ENCODE measurements at places on chromosomes 5 and 9.

GRCh38 chr9:133323991-133324703, 11.8 kb downstream of the SURF6 start:
- DNase-seq = no peak

DNA sequence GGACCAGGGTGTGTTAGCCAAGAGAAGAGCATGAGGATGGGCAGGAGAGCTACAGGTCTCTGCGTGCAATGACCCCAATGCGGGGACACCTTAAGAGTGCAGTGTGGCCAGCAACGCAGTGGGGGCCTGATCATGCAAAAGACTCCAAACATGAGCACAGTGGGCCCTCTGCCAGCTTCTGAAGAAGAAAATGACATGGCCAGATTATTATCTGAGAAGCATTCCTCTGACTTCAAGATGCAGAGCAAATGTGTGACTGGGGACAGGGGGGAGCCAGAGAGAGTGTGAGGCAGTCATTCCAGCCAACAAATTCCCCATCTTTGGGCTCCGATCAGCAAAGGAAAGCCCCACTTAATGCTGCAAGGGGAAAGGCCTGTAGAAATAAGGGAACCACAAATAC, 229.4 kb downstream of the CDK5RAP2 start:
- DNase-seq = no peak

DNA sequence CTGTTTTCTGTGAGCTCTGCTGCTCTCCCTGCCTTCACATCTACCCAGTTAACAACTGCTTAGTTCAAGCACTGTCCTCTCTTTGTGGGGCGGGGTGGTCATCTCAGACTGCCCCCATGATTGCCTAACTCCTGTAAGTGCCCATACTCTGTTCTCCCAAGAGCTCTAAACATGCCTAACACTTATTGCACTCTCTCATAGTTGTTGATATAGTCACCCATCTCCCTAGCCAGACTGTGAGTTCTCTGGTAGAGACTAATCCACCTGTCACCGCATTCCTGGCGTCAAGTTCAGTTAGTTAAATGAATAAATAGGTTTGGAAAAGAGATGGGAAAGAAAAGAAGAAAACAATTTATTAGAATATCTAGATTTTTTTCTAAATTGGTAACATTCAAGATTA, 18.3 kb upstream of the MUSK start:
- no peak for DNase-seq

GRCh38 chr5:31421806-31422586, 109.9 kb downstream of the DROSHA start:
- DNase-seq = no peak

- DNase-seq = no peak
These were observed 156.7 kb downstream of the EBF1 start for GRCh38 chr5:158943057-158943456.

DNA sequence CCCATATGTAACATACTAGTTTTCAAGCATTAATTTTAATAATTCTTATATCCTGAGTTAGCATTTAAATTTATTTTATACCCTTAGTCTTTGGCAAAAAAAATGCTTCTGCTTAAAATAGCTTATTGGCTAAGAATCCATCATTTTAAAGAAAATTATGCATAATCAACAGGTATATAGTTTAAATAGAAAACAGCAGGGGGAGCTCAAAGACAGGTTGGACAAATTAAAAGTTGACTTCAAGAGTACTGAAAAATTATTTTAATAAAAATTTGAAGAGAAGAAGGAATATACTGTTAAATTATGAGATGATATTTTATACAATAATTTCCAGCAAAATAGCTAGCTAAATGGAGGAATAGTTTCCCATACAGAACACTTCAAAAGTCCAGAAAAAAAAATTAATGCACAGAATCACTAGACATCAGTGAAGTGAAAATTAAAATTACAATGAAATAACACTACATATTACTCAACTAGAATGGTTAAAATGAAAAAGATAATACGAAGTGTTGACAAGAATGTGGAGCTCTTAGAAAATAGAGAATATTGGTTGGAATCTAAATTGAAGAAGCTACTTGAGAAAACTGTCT, 387.1 kb downstream of the PDE4D start:
- peak; percentile 16 for DNase-seq

GRCh38 chr5:5711112-5711511, 288.6 kb downstream of the ICE1 start:
- no peak for DNase-seq

DNA sequence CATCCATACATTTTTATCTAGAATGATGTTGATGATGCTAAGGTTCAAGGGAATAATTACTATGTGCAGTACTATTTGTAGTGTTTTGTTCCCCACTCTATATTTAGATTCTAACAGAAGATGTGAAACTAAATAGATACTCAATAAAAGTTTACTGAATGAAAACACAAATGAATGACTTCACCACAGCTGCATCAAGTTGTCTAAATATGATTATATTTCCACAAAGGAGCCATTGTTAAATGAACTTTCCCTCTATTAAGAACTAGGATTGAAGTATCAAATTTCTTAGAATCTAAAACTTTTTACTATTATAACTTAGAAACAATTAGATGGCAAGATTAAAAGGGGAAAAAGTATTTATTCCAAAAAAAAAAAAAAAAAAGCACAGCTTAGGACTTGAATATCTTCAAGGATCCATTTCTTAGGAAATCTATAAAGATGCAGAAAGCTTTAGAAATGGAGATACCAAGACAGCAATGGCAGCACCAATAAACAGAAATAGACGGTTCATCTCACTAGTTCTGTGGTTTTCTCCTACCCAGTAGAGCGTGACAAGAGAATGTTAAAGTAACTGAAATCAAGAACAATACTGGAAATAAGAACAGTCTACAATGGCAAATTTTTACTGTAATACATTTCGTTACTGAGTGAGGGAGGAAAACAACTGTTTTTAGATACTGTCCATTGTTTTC, 347.6 kb downstream of the EBF1 start:
- no peak for DNase-seq

DNA sequence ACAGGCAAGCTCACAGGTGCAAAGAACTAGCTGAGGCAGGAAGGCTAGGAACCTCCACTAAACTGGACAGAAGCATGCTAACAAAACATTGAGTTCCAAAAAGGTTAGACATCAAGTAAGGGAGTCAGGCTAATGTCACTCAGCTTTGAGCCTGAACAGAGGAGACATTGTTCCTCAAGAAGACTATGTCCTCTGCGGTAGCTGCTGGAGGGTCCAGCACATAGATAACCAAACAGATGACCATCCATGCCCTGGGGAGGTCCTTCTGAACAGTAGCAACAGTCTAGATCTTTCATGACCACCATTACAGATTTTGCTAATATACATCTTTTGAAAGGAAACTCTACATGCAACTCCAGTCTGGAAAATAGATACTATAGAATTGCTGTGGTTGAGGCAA, 57.7 kb downstream of the CYSTM1 start:
- no peak for DNase-seq

GRCh38 chr9:35856882-35857281, 13.3 kb downstream of the OR13J1 start:
- DNase-seq = no peak

DNA sequence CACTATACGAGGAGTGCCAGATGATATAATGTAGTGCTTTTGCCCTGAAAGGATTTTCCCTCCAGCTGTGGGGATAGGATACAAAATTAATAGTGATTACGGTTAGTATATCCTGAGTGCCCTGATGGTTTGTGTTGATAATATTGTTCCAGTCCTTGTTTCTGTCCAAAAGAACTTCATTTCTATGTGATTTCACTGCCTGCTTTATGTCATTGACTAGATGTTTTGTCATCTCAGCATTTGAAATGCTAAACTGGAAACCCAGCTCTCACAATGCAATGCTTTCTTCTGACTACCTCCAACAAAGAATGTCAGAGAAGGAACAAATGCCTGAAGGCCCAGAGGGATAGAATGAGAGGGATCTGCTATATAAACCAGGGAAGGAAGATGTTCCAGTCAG, 177.8 kb downstream of the NIPBL start:
- no peak for DNase-seq

DNA sequence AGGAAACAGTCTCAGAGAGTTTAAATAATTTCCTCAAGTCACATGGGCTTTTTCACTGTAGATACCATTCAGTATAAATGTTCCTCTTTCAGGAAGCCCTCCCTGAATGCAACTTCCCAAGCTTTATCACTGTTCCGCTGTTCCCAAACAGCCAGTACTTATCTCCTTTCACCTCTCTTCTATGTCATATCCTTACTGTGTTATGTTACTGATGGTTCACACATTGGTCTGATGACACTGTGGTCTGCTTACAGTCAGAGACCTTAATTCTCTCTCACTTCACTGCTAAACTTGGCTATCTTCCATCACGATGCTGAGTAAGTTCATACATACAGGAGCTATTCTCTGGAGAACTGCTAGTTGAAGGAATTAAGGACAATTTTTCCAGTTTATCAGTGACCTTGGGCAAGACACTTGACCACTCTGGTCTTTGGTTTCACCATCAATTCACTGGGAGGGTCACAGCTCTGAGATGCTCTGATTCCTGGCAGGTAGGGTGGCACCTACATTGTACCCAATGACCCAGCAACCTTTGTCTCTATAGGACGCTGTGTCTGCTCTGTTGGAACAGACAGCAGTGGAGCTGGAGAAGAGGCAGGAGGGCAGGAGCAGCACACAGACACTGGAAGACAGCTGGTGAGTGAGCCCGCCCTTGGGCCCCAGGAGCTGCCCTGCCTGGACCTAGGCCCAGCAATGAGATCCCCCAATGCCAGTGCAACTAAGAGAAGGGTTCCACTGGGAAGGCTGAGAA, 42.1 kb upstream of the RARS1 start:
- no peak for DNase-seq

DNA sequence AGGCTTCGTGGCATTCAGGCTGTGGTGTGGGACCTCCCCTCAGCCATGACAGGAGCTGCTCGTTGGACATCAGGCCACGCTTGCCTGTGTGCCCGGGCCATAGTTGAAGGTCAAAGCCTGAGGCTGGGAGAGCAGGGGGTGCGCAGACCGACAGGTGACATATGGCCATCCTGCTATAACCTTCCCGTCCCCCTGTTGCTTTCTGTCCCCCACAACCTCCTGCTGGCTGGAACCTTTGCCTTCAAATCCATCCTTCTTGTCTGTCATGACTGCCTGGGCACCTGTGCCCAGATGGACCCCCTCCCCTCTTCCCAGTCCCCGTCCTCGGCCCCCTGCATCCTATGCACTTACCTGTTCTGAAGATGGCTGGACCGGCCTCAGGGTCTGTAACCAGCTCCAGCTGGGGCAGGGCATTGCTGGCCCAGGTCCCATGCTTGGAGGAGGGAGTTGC, 83.2 kb downstream of the WNK2 start:
- DNase-seq = no peak

DNA sequence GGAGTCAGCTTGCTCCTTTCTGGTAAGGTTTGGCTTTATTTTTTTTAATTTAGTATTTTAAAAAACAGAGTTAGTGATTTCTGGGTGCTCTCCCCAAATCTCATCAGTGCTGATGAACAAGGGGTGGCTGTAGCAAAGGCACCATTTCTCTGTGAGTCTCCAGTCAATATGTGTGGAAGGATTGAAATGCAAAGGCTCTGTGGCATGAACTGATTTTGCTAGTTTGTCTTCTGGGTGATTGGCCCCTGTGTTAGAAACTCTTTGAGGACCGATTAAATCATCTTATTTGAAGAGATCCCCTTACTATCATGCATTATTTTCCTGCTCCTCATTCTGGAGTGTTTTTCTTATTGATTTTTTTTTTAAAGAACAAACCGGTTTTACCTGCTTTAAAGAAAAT, 596 bp downstream of the TEK start:
- DNase-seq = no peak

DNA sequence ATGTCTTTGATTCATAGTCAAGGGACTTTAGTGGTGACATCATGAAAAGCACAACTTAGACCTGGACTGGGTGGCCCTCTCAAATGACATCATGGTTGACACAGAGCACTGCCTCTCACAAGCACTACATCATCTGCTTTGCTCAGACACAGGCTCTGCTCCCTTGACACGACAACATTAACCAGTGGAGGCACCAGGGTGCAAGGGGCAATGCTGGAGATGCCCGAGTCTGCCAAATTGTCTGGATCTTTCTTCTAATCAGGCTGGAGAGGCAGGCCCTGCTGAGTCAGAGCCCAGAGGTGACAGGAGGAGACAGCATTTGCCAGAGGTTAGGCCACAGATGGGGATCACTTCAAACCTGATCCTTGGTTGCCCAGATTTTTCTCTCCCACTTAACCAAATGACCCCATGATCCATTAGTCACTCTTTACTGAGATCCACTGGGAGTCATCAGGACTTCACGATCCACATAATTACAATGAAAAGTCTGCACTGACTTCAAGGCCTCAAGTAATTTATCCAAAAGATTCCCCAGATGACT, 174.4 kb downstream of the SLIT3 start:
- no peak for DNase-seq

DNA sequence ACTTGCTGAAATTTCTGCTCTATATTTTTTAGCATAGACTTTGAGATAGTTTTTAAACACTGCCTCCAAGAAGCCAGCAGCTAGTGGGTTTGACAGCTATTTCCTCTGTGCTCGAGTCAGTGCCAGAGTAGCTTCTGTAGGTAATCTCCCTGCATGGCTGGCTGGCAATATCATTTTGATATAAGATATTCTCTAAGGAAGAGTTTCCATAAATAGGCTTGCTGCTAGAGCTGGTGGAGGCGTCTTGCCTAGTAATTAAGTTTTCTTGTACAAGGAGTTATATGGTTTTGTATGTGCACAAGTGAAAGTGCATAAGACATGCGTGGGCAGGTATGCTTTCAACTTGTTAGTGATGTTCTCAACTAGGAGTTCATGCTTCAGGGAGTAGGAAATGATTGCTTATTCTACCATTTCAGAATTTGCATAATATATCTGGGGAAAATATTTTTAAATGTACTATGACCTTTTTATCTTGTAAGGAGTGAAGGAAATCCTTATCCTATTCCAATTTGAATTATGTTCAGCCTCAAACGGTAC, 74.1 kb upstream of the CCL21 start:
- no peak for DNase-seq

- DNase-seq = no peak
These were observed 123.7 kb upstream of the ANKRD55 start for GRCh38 chr5:56356836-56357160.

DNA sequence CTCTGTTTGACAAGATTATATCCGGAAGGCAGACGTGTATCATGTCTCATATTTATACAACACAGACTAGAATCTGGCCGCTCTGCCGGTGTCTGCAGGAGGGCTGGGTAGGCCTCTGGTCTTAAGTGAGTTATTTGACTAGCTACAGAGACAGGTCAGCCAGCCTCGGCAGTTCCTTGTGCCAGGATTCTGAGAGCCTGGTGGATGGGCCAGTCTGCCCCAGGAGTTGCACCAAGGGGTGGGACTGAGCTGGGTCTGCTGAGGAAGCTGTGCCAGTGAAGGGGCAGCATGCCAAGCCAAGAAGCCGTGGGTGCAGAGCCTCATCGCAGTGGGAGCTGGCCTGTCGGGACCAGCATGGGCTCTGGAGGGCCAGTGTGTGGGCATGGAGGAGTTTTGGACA, 7.1 kb downstream of the SNX18 start:
- DNase-seq = no peak

GRCh38 chr9:137765536-137765935, 112.0 kb upstream of the CACNA1B start:
- no peak for DNase-seq

GRCh38 chr5:150350524-150351344, 6.8 kb upstream of the TCOF1 start:
- DNase-seq = peak; percentile 11

- no peak for DNase-seq
These were observed 62.4 kb upstream of the UBAC1 start for GRCh38 chr9:136023410-136024225.

GRCh38 chr5:54792611-54793404, 192.6 kb downstream of the ESM1 start:
- DNase-seq = no peak

- peak; percentile 38 for DNase-seq
These were observed 21.7 kb upstream of the NSD1 start for GRCh38 chr5:177111720-177112394.
